GM12864 (cell line): ENCODE measurements at places on chromosomes 7 and 10.

GRCh38 chr7:134287916-134288659 lies 28.6 kb downstream of the SLC35B4 start:
- no peak for DNase-seq

DNA sequence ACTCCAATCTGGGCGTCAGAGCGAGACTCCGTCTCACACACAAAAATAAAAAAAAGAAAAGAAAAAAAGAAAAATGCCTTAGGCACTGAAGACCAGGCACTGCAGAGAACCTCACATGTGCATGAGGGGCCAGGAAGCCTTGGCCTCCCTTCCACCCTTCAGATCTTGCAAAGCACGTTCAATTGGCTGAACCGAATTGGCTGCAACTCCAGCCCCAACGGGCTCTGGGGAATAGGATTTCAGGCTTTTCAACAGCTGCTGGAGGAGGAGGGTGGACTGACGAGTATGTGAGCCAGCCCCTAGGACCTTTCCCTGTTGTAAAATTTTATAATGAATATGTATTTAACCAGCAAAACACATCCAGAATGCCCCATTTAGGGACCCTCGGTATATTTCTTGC lies 16.7 kb downstream of the TMEM120A start:
- no peak for DNase-seq

- DNase-seq = no peak
Measured at GRCh38 chr7:18974803-18975202, 142.6 kb downstream of the TWIST1 start.

DNA sequence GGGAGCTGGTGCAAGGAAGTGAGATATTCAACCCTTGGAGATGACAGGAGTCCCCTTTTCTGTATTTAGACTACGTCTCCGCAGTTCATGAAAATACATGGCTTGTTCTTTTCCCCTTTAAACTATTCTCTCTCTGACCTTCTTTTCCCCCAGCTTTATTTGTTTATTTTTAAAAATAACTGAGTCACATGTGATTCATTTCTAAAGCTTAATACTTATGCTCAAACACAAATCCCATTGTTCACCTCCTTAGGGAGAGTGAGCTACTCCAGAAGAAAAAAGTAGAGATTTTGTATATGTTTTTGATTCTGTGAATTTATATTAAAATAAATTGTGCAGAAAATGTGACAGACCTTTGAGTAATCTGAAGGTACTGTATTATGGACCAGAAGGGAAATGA lies 35.9 kb upstream of the FZD1 start:
- DNase-seq = no peak
